Uterus (tissue), 4 donors: ENCODE measurements at places on chromosomes 1 and 21. TPM values are rescaled to one million over a fixed set of nuclear protein-coding genes. Genes with fewer than 3 reads are reported as not detected.

DNA sequence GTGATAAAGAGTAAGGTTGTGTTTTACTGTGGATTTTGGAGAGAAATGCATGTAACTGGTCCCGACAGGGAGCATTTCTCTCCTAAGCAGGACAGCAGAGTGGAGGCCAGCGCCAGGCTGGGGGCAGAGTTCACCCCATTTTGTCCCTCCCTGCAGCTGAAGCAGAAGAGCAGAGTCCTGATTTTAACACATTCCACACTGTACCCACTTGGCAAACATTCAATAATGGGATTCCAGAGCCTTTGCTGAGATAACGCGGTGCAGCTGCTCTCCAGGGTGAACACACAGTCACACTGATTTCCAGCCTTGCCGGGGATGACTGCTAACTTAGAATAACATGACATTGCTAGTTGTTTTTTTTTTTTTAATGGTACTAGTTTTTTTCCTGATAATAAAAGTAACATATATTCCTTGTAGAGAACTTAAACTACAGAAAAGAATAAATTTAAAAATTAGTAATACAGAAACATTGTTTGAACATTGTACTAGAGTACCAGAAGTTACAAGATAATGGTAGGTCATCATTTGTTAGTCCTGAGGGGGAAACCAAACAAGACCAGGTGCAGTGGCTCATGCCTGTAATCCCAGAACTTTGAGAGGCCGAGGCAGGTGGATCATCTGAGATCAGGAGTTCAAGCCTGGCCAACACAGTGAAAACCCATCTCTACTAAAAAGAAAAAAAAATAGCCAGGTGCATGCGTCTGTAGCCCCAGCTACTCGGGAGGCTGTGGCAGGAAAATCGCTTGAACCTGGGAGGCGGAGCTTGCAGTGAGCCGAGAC, 77.2 kb downstream of the SCCPDH start:
- no peaks in the 10 kb centered on the region for H3K36me3 ChIP-seq
- no peaks in the 10 kb centered on the region for H3K4me1 ChIP-seq
- H3K27ac ChIP-seq, result no peak overlapping the region
- H3K4me3 ChIP-seq, result no peak overlapping the region

DNA sequence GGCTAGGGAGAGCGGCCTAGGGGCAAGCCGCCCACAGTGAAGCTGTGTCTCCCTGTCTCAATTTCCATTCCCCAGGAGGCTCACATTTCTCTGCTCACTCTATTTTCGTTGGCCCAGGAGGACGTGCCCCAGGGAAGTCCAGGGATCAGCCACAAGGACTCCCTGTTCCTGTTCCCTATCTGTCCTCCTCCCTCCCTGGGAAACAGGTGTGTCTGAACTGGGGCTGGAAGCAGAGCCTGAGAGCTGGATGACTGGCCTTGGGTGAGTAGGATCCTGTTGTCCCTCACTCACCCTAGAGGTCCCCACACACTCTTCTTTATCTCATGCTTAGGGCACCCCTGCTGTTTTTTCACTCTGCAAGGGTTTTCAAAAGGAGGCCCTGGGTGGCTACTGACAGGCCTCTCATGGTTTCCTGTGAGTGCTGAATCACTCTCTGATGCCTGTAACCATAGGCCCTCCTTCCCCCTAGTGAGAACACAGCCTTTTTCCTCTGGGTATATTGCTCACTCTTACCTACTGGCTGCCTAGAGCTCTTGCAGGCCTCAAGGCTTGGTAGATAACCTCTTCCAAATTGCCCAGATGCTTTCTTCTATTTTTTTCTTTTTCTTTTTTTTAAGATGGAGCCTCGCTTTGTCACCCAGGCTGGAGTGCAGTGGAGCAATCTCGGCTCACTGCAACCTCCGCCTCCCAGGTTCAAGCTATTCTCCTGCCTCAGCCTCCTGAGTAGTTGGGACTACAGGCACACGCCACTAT, 3.3 kb upstream of the UTP11 start:
- H3K36me3 ChIP-seq, result no peaks in the 10 kb centered on the region
- no peaks in the 10 kb centered on the region for H3K27me3 ChIP-seq
- H3K4me3 ChIP-seq, result no peak overlapping the region
- peaks cover 8% of the 10 kb centered on the region for H3K4me1 ChIP-seq
- no peak overlapping the region for H3K27ac ChIP-seq

DNA sequence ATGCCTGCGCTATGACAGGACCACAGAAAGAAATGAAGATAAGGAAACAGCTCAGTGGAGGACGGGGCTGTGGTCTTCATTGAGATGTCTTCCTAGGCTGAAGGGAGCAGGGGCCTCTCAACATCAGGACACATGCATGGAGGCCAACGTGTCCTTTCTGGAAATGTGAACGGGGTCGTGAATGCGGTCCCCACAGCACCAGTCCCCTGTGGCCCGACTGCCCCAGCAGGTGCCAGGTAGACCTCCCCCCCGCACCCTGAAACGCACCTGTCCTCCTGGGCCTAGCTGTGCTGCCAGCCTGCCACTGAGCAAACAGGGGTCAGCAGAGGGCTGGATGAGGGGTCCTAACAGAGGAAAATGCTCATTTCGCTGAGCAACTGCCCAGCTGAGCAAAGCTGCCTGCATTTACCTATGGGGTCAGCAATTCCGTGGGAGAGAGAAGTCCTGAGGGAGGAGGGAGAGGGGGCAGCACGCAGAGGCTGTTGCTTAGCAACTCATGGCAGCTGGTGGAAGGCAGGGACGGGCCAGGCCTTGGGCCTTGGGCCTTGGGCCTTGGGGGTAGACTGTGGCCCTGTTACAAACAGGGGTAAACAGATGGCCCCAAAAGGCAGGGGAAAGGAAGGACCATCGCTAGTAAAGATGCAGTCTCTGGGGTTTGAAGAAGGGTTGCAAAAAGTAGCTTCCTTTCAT, 77.4 kb downstream of the NPHP4 start:
- H3K36me3 ChIP-seq, result no peaks in the 10 kb centered on the region
- H3K4me1 ChIP-seq, result no peaks in the 10 kb centered on the region
- H3K4me3 ChIP-seq, result no peak overlapping the region

DNA sequence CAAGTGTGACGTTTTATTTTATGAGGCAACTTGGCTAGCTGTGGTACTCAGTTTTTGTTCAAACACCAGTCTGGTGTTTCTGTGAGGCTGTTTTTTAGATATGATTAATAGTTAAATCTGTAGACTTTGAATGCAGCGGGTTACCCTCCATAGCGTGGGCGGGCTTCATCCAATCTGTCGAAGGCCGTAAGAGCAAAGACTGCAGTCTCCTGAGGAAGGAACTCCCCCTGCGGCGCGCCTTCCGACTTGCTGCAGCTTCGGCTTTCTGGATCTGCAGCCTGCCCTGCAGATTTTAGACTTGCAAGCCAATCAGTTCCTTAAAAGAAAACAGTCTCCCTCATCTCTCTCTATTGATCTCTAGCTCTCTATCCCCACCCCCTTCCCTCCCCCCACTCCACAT, 4.2 kb upstream of the ZNF496 start:
- no peak overlapping the region for H3K4me3 ChIP-seq
- peaks cover 5% of the 10 kb centered on the region for H3K4me1 ChIP-seq
- no peaks in the 10 kb centered on the region for H3K27me3 ChIP-seq
- peak overlapping the region; percentile 76 for H3K27ac ChIP-seq
- DNase-seq, result peak; percentile 31

- no peaks in the 10 kb centered on the region for H3K4me1 ChIP-seq
- H3K4me3 ChIP-seq, result no peak overlapping the region
- DNase-seq, result no peak
- no peaks in the 10 kb centered on the region for H3K36me3 ChIP-seq
- H3K27ac ChIP-seq, result peak overlapping the region; percentile 62
- no peaks in the 10 kb centered on the region for H3K27me3 ChIP-seq
Observed at GRCh38 chr1:209397371-209397770, 186.1 kb upstream of the CAMK1G start.

DNA sequence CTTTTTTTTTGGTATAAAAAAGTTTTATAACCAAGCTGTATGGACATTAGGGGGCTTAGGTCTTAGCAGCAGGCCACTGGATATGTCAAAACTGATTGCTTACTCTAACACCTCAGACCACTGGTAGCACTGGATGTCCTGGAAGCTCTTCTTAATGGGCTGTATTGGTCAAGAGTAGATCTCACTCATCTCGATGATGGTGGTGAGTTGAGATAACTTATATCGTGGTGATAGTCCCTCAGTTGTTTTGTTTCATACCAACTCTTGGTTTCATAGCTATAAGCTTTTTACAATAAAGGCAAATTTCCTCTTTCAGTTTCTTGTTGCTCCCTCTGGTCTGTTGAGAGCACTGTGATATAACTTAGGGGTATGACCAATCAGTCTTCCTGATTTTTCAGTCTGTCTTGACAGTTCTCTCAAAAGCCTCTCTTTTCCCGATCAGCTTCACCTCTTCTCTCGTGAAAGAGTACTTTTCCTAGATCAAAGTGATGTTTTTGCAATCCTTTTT, 9.7 kb upstream of the AGO1 start:
- no peaks in the 10 kb centered on the region for H3K4me1 ChIP-seq
- no peak overlapping the region for H3K27ac ChIP-seq
- no peaks in the 10 kb centered on the region for H3K27me3 ChIP-seq
- H3K4me3 ChIP-seq, result no peak overlapping the region
- H3K36me3 ChIP-seq, result no peaks in the 10 kb centered on the region
- DNase-seq, result no peak

GRCh38 chr1:24857507-24858133, 72.5 kb downstream of the RUNX3 start:
- H3K27ac ChIP-seq, result no peak overlapping the region
- no peaks in the 10 kb centered on the region for H3K36me3 ChIP-seq
- H3K4me3 ChIP-seq, result no peak overlapping the region
- no peaks in the 10 kb centered on the region for H3K27me3 ChIP-seq
- no peaks in the 10 kb centered on the region for H3K4me1 ChIP-seq

DNA sequence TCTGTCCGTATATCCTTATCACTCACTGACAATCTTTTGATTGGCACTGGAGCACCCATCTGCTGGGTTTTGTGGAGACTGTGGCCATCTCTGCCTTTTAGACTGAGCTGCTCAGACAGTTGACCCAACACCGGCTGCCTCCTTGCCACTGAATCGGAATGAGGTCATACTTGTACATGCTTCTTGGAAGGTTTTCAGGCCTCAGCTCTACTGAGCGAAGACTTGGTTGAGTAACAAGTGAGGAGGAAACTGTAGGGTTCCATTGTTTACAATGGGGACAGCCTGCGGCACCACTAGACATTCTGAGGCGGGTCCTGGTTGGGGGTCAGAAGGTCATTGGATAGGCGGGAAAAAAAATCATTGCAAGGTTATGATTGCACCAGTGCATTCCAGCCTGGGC, 320.3 kb downstream of the KIF26B start:
- H3K4me3 ChIP-seq, result no peak overlapping the region
- no peaks in the 10 kb centered on the region for H3K27me3 ChIP-seq
- H3K36me3 ChIP-seq, result no peaks in the 10 kb centered on the region
- H3K4me1 ChIP-seq, result no peaks in the 10 kb centered on the region
- DNase-seq, result no peak
- H3K27ac ChIP-seq, result no peak overlapping the region

- H3K4me3 ChIP-seq, result no peak overlapping the region
- no peaks in the 10 kb centered on the region for H3K27me3 ChIP-seq
- no peaks in the 10 kb centered on the region for H3K4me1 ChIP-seq
Observed at GRCh38 chr1:94595658-94596057, 54.1 kb upstream of the F3 start.

GRCh38 chr1:167922611-167923074, 8.7 kb upstream of the ADCY10 start:
- no peaks in the 10 kb centered on the region for H3K36me3 ChIP-seq
- no peak for DNase-seq
- no peaks in the 10 kb centered on the region for H3K27me3 ChIP-seq
- H3K4me3 ChIP-seq, result no peak overlapping the region
- no peak overlapping the region for H3K27ac ChIP-seq

DNA sequence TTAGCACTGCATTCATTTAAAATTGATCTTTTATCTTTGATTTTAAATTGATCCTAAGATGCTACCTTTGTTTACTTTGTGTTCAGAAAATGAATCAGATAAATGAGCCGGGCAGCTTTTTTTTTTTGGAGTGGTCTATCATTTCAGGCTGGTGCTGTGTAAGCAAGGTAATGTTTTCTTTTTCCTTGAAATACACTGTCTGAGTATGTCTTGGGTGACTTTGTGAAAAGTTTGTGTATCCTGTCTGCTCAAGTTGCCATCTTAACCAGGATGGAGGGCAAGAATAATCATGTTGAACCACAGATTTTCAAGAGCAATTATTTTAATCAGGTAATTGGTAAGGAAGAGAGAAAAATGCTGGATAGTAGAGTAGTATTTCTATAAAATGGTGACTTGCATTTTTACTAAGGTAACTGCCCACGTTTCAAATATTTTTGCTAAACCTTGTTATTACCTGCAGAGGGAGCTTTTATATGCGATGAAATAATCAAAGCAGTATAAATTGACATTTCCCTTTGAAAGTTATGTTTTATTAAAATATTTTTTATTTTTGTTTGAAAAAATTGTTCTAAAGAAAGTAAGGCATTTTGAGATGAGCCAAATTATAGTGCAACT, 11.1 kb downstream of the ADGRL2 start:
- peaks cover 16% of the 10 kb centered on the region for H3K27me3 ChIP-seq
- H3K27ac ChIP-seq, result no peak overlapping the region
- no peaks in the 10 kb centered on the region for H3K36me3 ChIP-seq
- H3K4me1 ChIP-seq, result no peaks in the 10 kb centered on the region
- H3K4me3 ChIP-seq, result no peak overlapping the region

DNA sequence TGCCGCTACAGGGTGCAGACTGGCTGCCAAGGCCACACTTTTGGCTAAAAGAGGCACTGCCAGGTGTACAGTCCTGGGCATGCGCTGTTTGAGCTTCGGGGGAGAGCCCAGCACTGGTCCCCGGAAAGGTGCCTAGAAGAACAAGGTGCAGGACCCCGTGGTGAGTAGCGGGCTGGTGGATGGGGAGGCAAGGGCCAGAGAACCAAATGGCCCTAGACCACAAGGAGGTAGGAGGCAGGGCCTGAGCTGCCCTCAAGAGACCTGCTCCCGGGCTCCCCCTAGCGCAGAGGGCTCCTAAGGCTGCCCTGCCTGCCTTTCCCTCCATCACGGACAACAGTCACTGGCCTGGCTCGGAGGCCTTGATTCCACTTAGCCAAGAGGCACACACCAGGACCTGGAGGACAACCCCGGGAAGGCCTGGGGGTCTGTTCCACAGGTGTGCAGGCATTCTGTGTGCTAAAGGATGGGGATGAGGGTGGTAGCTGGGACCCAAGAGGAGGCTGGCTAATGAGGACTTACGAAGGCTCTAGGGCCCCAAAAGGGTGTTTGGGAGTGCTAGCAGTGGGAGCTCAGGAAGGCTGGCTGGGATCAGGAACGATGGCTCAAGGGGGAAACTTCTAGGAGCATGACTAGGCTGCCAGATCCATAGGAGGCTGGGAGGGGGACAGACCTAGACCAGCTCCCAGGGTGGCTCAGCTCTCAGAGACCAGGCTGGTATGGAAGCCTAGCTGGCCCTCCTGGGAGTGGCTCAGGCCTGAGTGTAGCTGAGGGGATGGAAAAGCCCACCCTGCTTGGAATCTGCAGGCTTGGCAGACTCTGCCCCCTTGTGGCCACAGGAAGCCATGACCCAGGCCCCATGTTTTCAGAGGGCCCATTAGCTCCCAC, 742 bp downstream of the ARTN start:
- no peaks in the 10 kb centered on the region for H3K36me3 ChIP-seq
- peaks cover 11% of the 10 kb centered on the region for H3K4me1 ChIP-seq
- H3K27me3 ChIP-seq, result no peaks in the 10 kb centered on the region
- peak overlapping the region; percentile 27 for H3K4me3 ChIP-seq
- no peak overlapping the region for H3K27ac ChIP-seq

- H3K4me1 ChIP-seq, result no peaks in the 10 kb centered on the region
- no peaks in the 10 kb centered on the region for H3K27me3 ChIP-seq
- no peaks in the 10 kb centered on the region for H3K36me3 ChIP-seq
- no peak overlapping the region for H3K27ac ChIP-seq
Observed at GRCh38 chr21:44855572-44855971, 17.9 kb downstream of the PTTG1IP start.

MX2 gene
- 9.7 TPM for total RNA-seq

GOLT1A gene
- not detected for total RNA-seq

LAX1 gene
- 0.61 TPM for total RNA-seq

NDC1 gene
- 41.8 TPM for total RNA-seq

CASQ1 gene
- total RNA-seq, result 0.26 TPM

OSCP1 gene
- total RNA-seq, result 15.8 TPM

FAM43B gene
- total RNA-seq, result 2.2 TPM

SPRR2A gene
- total RNA-seq, result not detected

CYP4Z1 gene
- 0.41 TPM for total RNA-seq
